OCI-LY7 (cell line): ENCODE measurements at places on chromosomes 7 and 10. TPM values are rescaled to one million over a fixed set of nuclear protein-coding genes. Genes with fewer than 3 reads are reported as not detected.

Gene SPACDR
- total RNA-seq = 2.4 and 3.7 TPM in 2 replicates

Gene FGFR2
- total RNA-seq = not detected in 2 replicates

DNA sequence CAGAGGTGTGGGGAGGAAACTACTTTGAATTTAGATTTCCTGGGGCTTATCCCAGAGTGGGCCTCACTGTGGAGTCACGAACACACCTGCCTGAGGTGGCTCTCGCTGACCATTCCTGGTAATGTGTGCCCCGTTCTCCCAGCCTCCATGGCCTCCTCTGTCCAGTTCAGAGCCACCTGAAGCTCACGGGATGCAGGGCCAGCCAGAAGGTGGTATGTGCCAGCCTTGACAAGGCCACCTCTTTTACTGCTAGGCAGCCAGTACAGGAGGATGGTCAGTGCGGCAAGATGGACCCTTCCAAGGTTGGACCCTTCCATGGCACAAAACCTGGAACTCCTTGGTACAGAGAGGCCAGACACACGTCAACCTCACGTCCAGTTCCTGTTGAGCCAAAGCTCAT, 210.3 kb downstream of the DNAJB6 start:
- no peak for DNase-seq

Gene PFKFB3
- total RNA-seq = 36.7 and 50.7 TPM in 2 replicates

DNA sequence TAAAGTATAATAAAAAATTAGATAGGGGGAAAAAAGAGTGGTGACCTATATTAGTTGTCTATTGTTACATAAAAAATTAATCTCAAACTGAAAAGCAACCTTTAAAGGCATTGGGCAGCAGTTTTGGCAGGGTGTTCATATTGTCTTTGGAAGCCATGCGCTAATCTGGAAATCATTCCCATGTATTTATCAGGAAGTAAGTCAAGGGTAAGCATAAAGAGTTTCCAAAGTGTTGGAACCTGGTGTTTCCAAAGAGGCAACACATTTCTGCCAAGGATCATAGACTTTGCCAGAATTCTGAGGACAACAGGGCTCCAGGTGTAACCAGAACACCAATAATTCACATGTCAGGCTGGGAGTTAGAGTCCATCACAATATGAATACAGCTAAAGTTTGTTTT, 55.7 kb upstream of the EGFR start:
- no peak for DNase-seq

DNA sequence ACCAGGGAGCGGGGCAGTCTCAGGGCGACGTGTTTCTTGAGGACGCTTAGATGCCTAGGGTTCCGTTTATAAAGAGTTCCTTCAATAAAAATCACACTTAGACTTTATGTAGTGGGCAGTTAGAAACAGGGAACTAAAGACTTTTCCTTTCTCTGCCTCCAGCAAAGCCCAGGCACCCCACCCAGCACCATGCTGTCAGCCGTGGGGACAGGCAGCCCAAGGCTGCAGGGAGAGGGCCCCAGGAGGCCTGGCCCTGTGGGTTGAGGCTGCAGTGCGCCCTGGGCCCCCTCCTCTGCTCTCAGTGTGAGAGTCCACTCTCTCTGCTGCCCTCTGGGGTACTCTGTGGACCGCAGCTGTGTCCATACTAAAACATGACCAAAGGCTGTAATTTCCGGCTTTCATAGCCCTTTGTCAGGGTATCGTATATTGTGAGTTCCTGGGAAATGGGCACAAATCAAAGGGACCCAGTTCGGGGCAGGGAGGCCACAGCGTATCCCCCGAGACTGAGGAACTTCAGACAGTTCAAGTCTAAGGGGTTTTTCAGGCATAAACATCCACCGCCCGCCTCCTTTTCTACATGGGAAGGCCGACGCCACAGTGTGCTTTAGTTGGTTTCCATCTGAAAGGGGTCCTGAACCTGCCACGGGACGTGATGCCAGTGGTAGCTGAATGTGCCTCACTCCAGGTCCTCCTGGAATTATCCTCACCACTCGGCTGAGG, 59.7 kb downstream of the DNAJB6 start:
- DNase-seq = no peak
